Right ventricle myocardium inferior (tissue), 1 donor: ENCODE measurements at places on chromosomes 5 and 9. TPM values are rescaled to one million over a fixed set of nuclear protein-coding genes. Genes with fewer than 3 reads are reported as not detected.

The KIF4B gene
- total RNA-seq: not detected

The SPINK5 gene
- total RNA-seq: 1.1 TPM

The ACTBL2 gene
- not detected for total RNA-seq

GRCh38 chr5:14660833-14661232 is 3.7 kb upstream of the OTULIN start:
- DNase-seq: no peak

DNA sequence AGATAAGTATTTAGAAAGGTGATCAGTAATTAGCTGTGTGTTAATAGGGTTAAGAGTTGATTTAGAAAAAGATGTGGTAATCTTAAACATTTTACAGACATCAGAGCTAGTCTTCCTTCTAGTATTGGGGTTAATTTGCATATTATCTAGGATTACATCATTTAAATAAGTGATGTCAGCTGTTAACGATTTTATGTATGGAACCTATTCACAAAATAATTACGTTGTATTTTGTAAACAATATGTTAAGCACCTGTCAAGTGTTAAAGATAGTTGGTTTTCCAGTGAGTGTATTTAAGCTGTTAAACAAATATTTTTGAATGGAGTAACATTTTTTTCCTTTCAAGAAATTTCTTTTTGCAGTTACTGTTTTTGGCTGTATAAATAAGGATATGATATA is 2.2 kb downstream of the DCP2 start:
- no peak for DNase-seq

DNA sequence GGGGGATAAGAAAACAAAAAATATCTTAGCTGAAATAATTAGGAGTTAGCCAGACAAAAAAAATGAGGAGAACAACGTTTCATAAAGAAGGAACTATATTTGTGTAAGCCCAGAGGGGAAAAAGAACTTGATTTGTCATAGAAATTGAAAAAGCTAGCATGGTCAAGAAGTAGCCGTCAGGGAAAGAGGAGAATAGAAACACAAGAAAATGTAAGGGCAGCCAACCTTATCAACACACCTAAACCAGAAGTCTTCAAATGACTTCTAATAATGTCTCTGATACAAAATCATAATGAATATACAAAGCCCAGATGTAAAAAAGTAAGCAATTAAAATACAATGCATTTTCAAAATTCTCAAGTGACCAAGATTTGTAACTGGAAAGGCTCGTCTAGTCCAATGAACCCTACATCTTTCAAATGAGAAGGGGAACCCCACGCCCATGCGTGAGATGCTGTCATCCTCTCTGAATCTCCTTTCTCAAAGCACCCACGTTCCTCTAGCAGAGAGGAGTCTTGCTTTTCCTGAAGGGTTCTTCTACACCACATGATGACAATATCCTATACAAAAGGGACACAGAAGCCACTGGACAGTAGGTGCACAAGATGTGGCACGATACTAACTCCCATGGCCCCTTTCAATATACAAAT is 103.7 kb downstream of the ARL15 start:
- DNase-seq: no peak

- DNase-seq: no peak
Measured at GRCh38 chr5:111259636-111260035, 35.5 kb downstream of the CAMK4 start.

DNA sequence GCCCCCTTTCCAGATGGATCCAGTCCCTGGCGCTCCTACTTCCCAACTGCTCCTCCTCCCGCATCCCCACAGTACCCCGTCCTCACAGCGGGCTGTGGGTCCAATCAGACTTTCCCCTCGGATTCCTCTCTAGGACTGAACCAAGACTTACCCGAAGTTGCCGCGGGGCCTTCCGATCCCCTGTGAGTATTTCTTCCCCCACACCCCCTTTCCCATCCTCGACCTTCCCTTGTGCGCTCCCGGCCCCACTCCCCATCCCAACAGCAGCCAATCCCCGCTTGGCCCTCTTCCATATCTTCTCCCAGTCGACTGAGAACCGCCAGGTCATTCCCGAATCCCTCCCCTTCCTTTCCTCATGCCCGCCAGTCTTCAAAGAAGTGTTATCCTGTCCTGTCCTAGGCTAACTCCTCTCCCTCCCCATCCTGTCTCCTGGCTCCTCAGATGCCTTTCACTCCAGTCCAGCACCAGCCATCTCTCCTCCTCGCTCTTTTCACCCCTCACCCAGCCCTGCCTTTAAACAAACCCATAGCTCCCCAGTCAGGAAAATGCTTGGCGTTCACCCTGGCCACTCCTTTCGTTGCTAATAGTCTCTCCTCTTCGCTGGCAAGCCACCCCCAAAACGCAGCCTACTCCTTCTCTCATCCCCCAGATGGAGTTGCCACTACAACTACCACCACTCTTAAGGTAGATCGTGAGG is 646 bp downstream of the SWI5 start:
- DNase-seq: no peak

DNA sequence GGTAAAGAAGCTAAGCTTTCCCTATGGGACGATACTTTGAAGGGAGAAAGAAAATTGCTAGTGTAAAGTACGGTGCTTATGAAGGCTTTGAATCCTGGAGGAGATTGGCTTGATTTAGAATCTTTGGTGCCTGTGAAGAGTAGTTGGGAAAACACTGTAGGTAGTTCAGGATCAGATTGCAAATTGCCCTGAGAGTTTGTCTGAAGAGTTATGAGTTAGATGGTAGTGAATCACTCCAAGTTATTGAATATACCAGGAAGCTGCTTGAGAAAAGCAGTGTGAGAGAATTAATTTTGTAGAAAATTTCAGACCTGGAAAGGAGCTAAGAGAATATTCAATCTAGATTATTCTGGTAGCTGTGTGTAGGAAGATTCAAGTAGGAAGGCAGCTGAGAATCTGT is 11.5 kb downstream of the MAN2A1 start:
- DNase-seq: no peak
